Midbrain (tissue), 1 donor: ENCODE measurements at places on chromosomes 1 and 21.
A peak's percentile ranks its signal among the peaks of the same experiment; 100 is the strongest.

- DNase-seq: peak; percentile 69
Measured at GRCh38 chr1:55214934-55215193, 300 bp downstream of the USP24 start.

DNA sequence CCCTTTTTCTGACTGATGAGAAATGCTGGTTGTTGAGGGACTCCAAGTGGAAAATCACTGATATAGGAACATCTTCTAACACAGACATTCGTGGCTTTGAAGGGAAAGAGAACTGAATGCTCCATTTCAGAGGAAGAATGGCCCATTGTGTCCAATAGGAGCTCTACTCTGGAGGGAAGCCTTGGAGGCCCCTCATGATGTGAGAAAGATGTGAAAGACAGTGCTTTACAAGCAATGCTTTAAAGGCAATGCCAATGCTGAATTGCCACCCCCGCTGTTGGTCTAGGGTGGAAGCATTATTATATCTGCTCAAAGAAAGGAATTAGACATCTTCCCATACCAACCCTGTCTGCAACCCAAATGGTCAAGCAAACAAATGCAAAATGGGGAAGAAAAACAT lies 13.7 kb downstream of the NMNAT2 start:
- DNase-seq: peak; percentile 2

- no peak for DNase-seq
Measured at GRCh38 chr1:97050506-97050905, 328.9 kb downstream of the PTBP2 start.

DNA sequence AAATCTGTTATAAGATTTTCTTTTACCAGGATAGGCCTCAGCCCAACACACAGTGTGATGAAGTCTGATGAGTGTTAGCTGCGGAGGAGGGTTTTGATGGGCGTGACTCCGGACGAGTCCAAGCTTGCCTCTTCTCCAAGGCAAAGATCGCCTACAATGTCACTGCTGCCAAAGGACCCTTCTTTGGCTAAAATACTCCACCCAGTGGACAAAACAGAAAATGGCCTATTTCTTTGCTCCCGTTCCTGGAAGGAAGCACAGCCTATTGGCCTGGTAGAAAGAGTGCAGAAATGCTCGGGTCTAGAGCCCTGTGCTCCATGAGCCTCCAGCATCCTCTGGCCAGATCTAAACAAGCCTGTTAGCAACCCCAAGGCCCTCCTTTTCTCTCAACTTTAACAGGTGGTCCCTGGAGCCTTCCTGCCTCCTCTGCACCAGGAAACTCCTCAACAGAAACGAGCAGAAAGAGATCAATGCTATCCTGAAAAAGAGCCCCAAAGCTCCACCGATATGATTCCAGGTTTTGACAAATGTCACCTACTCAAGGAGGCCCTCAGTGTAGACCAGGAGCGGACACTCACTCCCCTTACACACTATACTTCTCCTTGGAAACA lies 3.4 kb upstream of the CASQ2 start:
- DNase-seq: peak; percentile 80
